Astrocyte (in vitro differentiated cells and primary cell): ENCODE measurements at places on chromosomes 1 and 21. TPM values are rescaled to one million over a fixed set of nuclear protein-coding genes. Genes with fewer than 3 reads are reported as not detected.
A peak's percentile ranks its signal among the peaks of the same experiment; 100 is the strongest.

DNA sequence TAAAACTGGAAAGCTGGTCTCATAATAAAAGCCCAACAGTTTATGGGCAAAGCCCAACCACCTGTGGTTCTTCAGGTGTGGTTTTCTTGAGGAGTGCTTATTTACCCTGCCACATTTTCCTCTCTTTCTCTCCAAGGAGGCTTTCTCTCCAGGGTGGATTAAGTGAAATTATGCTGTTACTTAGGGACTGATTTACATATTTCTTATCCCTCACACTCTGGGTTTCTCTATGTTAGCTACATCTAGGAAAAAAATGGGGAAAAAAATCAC lies 4.8 kb downstream of the TBX19 start:
- peaks cover 6% of the 10 kb centered on the region for H3K4me1 ChIP-seq
- no peaks in the 10 kb centered on the region for H3K36me3 ChIP-seq
- H3K27me3 ChIP-seq: no peaks in the 10 kb centered on the region

- peaks cover 38% of the 10 kb centered on the region for H3K27me3 ChIP-seq
- peak; percentile 63 for DNase-seq
- no peak within 1 kb of the TSS for H3K27ac ChIP-seq
- H3K36me3 ChIP-seq: no peaks in the 10 kb centered on the region
- H3K4me3 ChIP-seq: peak within 1 kb of the TSS; percentile 52
These were observed at the start of gene KCNC4 for GRCh38 chr1:110209715-110210603. Gene KCNC4 (plus strand): TSS chr1:110210314. CDS start chr1:110211500, 1,186 bp downstream.

DNA sequence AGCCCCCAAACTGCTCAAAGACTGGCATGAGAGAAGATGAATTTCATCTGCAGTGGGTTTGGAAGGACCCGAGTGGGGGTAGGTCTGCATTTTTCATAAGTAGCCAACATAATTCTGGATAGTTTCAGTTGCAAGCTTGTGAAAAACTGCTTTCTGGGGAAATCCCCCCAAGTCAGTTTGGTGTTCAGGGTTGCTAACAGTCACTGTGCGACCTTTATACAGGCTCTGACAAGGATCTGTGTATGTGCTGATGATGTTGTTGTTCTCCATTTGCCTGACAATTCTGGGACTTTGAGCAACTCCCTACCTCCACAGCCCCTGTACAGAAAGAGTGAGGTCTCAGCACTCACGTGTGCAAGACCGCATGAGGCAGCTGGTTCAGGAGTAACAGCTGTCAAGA lies 87.9 kb downstream of the SUSD4 start:
- no peak overlapping the region for H3K4me3 ChIP-seq
- H3K36me3 ChIP-seq: no peaks in the 10 kb centered on the region
- no peak overlapping the region for H3K27ac ChIP-seq
- no peak for DNase-seq

DNA sequence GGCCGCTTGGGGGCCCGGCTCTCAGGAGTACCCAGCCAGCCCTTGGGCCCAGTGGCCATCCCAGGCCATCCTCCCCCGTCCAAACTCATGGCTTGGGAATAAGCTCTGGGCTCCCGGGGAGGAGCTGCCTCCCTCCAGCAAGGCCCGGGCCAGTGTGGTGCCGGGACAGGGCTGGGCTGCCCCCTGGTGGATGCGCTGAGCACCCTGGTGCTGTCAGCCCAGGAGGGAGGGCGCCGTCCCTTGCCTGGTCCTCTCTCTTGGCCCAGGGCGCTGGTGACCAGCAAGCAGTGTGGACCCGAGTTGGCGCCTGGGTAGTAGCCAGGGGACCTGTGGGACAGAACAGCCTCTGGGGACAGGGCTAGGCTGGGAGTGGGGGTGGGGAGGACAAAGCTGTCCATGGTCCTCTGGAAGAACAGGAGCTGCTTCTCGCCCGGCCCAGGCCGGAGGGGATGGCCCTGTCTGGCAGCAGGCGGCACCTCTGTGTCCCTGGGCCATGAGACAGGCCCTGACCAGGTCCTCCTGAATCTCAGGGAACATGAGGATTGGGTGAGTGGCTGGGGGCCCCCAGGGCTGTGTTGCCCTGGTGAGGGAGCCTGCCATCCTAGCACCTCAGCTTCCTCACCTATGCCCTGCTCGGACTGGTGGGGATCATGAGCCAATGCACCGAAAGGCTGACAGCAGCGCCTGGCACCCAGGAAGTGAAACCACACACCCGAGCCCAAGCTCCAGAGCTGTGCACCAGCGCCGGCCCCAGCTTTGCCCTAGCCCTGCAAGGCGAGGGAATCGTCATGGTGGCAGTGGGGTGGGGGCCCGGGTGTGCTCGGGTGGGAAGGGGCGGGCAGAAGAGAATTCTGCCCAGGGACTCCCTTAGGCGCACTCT lies 9.4 kb downstream of the MORN1 start:
- no peaks in the 10 kb centered on the region for H3K36me3 ChIP-seq
- H3K4me3 ChIP-seq: no peak overlapping the region
- no peak overlapping the region for H3K27ac ChIP-seq
- H3K4me1 ChIP-seq: no peaks in the 10 kb centered on the region
- no peaks in the 10 kb centered on the region for H3K27me3 ChIP-seq

Gene S100A8
- total RNA-seq: not detected in 2 replicates

DNA sequence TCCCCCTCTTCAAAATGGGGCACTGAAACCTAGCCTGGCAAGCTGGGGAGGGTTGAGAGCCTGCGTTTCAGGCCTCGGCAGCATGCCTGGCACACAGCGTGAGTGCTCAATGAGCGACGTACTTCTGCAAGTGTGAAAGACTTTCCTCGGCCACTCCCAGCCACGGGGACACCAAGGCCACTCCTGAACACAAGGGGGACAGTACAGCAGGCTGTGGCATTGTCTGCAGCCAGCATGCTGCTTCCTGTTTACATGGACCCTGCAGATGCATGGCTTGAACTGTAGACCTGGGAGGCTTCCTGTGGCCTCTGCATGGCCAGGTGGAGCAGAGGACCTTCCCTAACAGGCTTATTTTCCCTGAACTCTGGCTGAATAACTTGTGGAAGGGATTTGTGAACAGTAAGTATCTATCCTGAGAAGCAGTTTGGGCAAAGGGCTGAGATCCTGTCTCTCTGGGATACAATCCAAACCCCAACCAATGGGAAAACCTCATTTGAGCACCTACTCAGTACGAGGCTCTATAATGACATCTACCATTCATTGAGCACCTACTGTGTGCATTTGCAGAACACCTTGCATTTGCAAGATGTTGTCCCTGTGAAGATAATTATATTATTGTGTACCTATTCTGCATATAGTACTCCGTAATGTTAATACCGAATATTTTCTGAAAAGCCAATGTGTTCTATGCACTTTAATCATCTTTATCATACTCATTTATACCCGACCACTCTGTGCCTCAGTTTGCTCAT lies 9.9 kb upstream of the HSPG2 start:
- H3K4me1 ChIP-seq: peaks cover 19% of the 10 kb centered on the region
- no peak for DNase-seq
- H3K27me3 ChIP-seq: no peaks in the 10 kb centered on the region
- no peaks in the 10 kb centered on the region for H3K36me3 ChIP-seq
- no peak overlapping the region for H3K4me3 ChIP-seq
- no peak overlapping the region for H3K27ac ChIP-seq

DNA sequence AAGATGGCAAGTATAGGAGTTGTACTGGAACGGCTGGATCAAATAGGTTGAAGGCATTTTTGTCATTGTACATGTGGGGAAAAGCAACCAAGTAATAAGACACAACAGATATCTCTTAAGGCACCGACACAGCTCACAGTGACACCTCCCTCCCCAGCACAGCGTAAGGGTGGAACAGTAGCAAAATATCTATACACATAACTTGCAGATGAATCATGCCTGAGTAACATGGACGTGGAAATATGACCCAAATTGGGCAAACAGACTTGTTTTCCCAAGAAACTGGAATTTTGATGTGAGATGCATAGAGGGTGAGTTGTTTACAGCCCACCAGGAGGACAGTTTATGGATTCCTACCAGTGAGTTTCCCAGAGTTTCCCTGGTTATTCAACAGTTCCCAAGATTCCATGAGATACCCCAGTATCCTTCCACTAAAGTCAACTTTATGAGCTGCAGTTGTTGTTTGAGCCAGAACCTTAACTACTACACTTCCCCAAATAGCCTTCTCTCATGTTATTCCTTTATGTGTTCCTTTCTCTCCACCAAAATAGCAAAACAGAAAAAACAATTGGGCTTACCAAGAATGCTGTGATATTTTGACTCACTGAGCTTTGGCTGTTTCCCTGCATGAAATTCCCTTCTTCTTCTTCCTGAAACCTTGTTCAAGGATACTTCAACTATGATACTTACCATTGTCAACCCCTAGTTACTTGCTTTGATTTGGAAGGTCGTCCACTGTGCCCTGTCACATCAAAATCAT lies 7.1 kb upstream of the DR1 start:
- H3K27ac ChIP-seq: peak overlapping the region; percentile 75
- H3K4me3 ChIP-seq: peak overlapping the region; percentile 5
- H3K27me3 ChIP-seq: no peaks in the 10 kb centered on the region
- DNase-seq: peak; percentile 96

DNA sequence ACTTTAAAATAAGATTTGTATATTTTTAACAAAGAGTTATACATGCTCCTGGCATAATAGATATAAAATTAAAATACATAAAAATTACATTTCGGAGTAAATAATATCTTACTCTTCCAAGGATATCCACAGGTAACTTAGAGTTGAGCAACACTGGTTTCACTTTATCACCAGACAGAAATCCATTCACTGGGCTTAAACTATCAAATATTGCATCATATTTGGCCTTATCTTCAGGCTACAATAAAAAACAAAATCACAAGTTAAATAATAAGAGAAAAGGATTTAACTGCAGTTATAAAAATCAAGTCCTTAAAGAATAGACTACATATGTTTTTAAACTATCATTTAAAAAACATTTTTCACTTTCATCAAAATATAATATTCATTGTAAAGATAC lies 55.5 kb downstream of the EPS15 start:
- no peaks in the 10 kb centered on the region for H3K27me3 ChIP-seq
- H3K36me3 ChIP-seq: peaks cover 2% of the 10 kb centered on the region
- no peaks in the 10 kb centered on the region for H3K4me1 ChIP-seq
- no peak overlapping the region for H3K27ac ChIP-seq
- no peak for DNase-seq
- no peak overlapping the region for H3K4me3 ChIP-seq

- H3K27me3 ChIP-seq: no peaks in the 10 kb centered on the region
- H3K27ac ChIP-seq: peak overlapping the region; percentile 25
- peaks cover 10% of the 10 kb centered on the region for H3K4me1 ChIP-seq
- H3K36me3 ChIP-seq: no peaks in the 10 kb centered on the region
These were observed 291.8 kb upstream of the USP24 start for GRCh38 chr1:55506740-55507577.
